GM23248 (cell line): ENCODE measurements at places on chromosomes 2 and 18. TPM values are rescaled to one million over a fixed set of nuclear protein-coding genes. Genes with fewer than 3 reads are reported as not detected.

The CTAGE1 gene
- 0.11 TPM in 1 of 2 replicates, not detected in the other for total RNA-seq

The POTEI gene
- total RNA-seq = not detected in 2 replicates

The GPR155 gene
- 3.4 and 3.8 TPM in 2 replicates for total RNA-seq

The GRP gene
- total RNA-seq = not detected in 2 replicates

The MREG gene
- total RNA-seq = 0.89 and 3.1 TPM in 2 replicates

The RIT2 gene
- not detected in 2 replicates for total RNA-seq

The CXCR1 gene
- not detected in 2 replicates for total RNA-seq

The ZRANB3 gene
- total RNA-seq = 5.8 and 6.4 TPM in 2 replicates

The CROCC2 gene
- under 0.01 and 2.4 TPM in 2 replicates for total RNA-seq

DNA sequence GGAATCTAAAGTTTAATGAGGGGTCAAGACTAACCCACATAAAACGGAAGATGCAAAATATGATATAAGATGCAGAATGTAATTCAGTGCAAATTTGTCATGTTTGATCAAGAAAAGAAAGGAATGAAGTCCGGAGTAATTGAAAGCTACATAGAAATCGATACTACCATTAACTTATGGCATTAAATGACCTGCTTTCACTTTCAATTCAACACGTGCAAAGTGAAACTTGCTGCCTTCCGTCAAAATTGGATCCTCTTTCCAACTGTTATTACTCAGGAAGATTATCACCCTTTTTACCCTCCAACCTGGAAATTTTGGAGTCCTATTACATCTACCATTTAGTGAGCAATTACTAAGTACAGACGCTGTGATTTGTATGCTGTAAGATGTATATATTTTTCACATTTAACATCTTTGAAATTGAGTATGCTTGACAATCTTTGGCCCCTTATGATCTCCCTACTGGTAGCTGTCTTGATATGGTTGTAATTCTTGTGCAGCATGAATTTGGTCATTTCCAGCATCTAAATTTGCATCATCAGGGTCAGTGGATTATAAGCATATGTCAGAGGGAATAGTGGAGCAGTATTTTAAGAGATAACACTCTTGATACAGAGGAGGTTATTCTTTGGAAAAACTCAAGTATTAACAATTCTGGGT lies 18.6 kb downstream of the UNC80 start:
- DNase-seq = no peak

DNA sequence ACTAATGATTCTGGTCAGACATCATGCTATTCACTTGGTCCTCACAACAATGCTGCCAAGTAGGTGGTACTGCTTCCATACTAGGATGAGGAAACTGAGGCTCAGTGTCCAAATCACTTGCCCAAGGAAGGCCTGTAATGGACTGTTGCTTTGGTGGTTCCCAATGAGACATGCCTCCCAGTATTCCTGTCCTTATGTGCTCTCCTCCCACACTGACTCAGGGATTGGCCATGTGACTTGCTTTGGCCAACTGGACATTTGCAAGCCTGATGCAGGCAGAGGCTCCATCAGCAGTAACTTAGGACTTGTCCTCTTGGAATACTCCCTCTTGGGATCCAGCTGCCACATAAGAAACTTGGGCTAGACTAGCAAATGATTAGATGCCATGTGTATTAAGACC lies 3.0 kb downstream of the FBXO41 start:
- DNase-seq = no peak

GRCh38 chr18:9100796-9101195 lies 1.7 kb upstream of the NDUFV2 start:
- DNase-seq = no peak

DNA sequence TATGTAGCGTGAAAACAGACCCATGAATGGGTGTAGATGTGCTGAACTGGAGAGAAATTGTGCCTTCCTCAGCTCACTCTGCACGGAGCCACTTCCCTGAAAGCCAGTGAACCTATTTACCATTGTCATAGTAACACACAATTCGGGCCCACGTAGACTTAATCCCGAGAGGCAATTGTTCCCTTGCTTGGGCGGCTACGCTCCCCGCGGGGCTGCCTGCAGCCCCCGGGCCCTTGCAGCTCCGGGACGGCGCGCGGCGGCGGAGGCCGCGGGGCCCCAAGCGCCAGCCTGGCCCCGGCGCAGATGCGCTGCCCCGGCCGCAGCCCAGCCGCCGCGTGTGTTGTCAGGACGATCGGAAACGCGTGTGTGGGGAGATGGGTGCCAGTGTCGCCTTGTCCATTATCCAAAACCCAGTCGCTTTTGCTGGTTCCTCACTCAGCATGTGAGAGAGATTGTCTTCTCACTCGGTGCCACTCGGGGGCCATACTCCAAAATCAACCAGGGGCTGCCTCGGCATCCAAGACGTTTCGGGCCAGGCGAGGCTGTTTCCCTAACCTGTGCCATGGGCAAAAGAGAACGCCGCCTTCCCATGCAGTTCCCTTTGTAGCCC lies 17.9 kb upstream of the LRRTM1 start:
- no peak for DNase-seq

- no peak for DNase-seq
Measured at GRCh38 chr2:144630459-144631215, 110.7 kb upstream of the ZEB2 start.

DNA sequence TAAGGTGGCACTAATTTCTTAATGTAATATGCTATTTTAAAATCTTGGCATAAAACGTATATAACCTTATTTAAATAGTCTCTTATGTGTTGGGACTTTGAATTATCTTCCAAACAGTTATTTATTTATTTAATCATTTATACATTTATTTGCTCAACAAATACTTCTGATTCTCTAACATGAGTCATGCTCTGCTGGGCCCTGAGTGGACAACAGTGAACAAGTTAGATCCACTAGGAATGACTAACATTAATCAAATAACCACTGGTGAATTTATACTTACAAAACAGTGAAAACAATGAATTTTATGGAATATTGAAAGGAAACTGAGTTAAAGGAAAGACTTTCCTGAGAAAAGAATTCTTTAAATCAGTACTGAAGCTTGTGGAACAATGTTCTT lies 1257.2 kb upstream of the CHAC2 start:
- DNase-seq = no peak

DNA sequence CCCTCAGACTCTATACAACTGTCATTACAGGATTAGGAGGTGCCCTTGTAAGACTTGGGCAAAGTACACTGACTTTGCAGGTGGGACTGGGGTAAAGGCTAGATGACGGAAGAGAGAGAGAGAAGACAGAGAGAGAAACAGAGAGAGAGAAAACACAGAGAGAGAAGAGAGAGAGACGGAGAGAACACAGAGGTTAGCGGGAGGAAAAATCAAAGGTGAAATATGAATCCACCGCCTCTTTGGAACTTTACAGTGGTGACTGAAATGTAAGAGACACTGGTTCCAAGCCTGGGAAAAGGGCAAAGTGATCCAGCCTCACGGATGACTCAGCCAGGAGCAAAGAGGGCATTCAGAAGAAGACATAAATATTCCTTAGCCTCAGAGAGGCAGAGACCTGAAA lies 25.1 kb upstream of the CAB39 start:
- DNase-seq = peak; percentile 75

GRCh38 chr2:105391058-105391627 lies 7.7 kb downstream of the FHL2 start:
- peak; percentile 59 for DNase-seq

DNA sequence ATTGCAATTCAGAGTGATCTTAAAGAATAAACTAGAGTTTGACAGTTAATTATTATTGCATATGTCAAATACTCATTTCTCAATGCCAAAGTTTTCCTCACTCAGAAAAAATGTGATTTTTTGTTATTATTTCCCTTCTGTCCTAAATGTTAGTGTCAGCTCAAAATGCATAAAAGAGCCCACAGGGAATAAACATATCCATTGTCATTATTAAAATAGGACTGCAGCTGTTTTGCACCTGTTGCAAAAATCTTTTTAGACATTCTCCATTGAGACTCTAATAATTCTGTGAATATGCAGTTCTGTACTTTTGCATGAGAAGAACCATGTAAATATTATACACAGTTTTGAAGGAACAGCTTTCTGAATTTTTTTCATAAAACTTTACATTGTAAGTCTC lies 540.0 kb upstream of the SLC39A10 start:
- no peak for DNase-seq

DNA sequence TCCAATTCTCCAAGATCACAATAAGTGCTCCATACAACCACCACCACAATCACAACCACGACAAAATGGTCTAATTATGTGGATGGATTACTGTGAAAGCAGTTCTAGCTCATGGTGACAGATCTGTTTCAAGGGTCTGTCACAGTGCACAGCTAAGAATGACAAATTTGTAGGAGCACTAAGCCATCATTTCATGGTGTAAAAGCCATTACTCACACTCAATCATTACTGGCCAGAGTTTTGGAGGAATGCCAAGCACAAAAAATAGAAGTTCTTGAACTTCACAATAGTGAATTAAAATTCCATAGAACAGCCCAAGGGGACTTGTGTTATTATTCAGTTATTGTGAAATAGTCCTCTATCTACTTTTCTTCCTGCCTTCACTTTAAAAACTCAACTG lies 2.3 kb downstream of the CPS1 start:
- DNase-seq = peak; percentile 1

- DNase-seq = no peak
Measured at GRCh38 chr18:48085781-48086487, 155.5 kb upstream of the SMAD2 start.

- DNase-seq = peak; percentile 39
Measured at GRCh38 chr2:179020156-179020750, 29.7 kb downstream of the CCDC141 start.

GRCh38 chr2:117979911-117980701 lies 33.8 kb downstream of the CCDC93 start:
- peak; percentile 91 for DNase-seq

GRCh38 chr2:75655861-75656260 lies 9.3 kb downstream of the MRPL19 start:
- peak; percentile 18 for DNase-seq

DNA sequence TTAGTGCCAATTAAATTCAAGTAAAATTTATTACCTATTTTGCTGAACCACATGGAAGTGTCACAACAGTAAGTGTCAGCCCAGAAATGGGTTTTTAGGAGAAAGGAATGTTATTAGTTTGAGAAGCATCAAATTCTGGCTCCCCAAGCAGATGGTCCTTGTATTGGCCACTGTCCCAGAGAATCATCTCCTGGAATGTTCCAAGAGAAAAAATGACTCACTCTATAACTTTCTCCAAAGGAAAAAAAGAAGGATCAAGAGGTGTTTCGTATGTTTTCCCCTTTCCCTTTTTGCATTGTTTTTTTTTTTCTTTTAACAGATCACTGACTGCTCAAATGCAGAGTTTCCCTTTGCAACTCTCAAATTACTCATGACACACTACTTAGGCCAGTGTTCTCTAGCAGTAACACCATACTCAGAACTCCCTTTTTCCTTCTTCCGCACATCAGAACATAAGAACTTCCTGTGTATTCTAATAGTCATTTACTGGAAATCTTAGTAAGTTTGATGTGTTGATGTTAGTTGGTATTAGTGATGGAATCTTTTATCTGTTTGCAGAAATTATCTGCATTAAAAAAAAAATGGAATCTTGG lies 390.3 kb downstream of the GPD2 start:
- DNase-seq = peak; percentile 57

DNA sequence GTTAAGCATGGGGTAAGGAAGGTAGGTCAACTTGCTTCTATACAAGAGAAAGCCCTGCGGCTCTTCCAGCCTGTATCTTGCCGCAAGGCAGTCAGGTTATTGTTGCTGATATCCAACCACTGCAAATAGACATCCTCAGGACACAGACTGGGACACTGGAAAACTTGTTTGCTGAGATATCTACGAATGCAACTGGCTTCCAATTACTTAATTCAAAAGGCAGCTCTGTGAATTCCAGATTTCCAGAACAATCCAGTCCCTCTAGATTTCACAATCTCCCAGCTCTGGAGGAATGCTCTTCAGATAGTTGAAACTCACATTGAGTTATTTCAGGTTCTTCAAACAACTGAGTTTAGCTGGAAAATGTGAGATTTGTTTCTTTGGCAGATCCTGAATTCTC lies 34.6 kb upstream of the SP9 start:
- DNase-seq = peak; percentile 33

DNA sequence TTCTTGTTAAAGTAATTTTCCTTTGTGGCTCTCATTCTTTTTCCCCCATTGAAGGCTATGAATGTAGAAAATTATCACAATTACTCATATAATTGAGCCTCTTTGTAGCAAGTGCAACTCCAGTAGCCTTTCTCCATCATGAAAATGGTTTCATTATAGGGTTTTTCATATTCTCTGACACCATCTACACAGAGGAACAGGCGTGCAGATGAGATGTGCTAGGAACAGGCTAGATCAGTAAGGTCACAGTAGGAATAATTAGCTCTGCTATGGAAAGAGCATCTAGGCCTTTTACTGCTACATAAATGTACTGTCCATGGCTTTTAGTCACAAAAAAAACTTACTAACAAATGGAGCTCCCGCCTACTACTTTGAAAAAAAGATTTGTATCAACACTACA lies 12.6 kb upstream of the DLX1 start:
- DNase-seq = no peak

GRCh38 chr2:28752631-28753376 lies 1.2 kb downstream of the PPP1CB start:
- peak; percentile 24 for DNase-seq

GRCh38 chr2:70303186-70303585 lies 1.3 kb upstream of the FAM136A start:
- DNase-seq = no peak

GRCh38 chr18:47557160-47557559 lies 305.7 kb upstream of the SKOR2 start:
- no peak for DNase-seq

- DNase-seq = no peak
Measured at GRCh38 chr18:65659912-65660311, 90.9 kb upstream of the CDH7 start.

DNA sequence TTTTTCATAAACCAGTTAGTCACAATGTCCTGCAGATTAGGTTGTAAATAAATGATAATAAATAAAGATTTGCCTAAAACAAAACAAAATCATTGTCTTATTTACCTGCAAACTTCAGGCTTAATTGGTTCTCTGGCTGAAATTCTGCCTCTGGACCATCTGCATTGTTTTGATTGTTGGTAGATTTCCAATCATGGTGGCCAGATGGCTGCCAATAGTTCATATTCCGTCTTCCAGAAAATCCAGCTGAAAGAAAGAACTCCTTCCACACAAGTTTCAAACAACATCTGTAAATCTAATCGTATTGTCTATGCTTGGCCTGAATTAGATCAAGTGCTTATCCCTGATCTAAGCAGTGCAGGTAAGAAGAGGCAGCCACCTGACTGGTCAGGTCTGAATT lies 771.1 kb upstream of the ZEB2 start:
- DNase-seq = no peak

- DNase-seq = no peak
Measured at GRCh38 chr2:11679486-11680181, 9.6 kb upstream of the NTSR2 start.

GRCh38 chr18:63336366-63337099 lies 17.0 kb upstream of the BCL2 start:
- DNase-seq = peak; percentile 92

DNA sequence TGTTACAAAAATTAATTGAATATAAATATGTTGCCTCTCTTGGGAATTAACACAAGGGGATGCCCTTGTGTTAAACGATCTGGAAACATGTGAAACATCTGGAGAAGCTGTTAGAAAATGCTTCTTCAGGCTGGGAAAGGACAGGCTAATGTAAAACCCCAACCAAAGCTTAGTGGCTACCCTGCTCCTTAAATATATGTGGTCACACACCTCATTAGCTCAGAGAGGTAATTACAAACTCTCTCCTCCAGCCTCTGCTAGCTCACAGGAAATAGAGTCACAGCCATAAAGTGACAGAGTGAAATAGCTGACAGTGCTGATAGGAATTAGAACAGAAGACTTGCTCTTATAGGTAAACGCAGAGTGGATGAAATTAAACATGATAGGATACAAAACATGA lies 155.9 kb downstream of the RAB3GAP1 start:
- DNase-seq = no peak

- DNase-seq = no peak
Measured at GRCh38 chr2:71191570-71191943, 35.3 kb downstream of the PAIP2B start.
